ENCODE measurements at places on chromosomes 6 and 20. TPM values are rescaled to one million over a fixed set of nuclear protein-coding genes. Genes with fewer than 3 reads are reported as not detected.

COX7A2 gene
- 240 TPM for total RNA-seq

DNA sequence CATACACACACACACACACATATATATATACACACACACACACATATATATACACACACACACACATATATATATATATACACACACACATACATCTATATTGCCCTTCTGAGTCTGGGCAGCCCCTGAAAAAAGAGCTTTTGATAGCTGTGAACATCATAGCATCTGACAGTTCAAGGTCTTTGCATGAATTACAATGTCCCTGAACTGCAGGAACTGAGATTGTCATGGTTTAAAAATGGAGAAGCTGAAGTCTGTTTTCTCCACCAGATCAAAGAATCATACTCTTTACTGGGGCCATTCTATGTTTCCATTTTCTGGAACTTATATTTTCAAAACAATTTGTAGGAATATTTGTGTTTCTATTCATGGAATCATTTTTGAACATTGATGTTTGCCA, 189.8 kb downstream of the ZDHHC14 start:
- no peak for DNase-seq

DNA sequence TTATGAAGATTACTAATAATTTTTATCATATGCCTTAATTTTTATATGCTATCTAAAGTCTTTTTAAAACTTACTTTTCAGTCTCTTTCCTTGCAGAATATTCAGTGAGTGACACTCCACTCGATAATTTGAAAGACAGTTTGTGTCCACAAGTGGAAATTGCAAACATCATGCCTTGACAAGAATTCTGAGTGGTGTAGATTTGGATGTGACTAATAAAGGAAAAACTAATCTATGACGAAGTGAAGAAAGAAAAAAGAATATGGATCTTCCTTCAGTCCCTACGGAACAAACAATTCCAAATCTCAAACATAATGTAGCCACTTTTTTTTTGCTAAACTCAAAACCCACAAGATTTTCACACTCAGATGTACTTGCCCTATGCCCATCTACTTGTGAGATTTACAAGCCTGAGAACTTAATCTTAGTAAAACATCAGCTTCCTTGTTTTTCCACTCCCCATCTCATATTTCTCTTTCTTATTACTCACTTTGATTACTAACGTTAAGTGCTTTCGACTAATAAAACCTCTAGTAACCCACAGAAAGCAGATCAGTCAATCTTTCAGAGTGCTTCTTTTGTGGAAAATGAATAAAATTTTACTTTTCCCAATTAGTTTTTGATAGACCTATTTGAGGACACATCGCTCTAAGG, 1155.8 kb downstream of the GRIK2 start:
- DNase-seq, result no peak

PDYN gene
- total RNA-seq, result not detected

GRCh38 chr6:31686483-31686882, 5.6 kb upstream of the LY6G5C start:
- DNase-seq, result no peak

JPH2 gene
- 7.9 TPM for total RNA-seq

BRD2 gene
- 155 TPM for total RNA-seq

OR12D3 gene
- not detected for total RNA-seq

- DNase-seq, result no peak
Measured at GRCh38 chr6:27111743-27112142, 135.8 kb upstream of the PRSS16 start.

DNA sequence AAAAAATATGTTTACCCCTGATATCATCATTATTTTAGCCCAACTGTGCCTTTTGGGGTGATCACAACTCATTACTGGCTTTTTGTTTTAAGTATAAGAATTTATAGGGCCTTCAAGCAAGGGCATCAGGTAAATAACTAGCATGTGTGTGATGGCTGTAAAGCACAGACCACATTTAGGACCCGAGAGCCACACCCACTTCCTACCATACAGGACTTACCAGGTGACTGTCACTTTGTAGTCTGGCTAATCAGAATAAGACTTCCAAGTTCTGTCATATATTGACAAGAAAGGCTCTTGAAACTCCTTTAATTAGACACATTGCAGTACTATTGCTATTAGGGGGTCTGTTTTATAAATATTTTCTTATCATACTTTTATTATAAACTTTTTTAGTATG, 31.1 kb downstream of the TMEM242 start:
- no peak for DNase-seq

DNA sequence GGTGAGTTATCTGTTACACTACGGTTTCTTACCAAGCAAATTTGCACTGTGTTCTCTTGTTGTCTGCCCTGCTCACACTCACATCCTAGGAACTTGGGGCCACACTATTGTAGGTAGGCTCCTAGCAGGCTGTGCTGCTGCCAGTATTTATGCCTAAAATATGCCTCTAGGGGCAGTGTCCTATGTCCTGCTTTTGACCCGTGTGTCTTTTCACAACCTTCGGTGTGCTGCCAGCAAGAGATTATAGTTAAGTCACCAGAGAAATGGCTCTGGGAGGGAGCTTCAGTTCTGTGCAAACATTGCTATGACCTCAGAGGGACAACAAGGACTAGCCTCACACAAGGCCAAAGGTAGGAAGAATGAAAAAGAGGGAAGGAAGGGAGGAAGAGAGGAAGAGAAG, 8.9 kb upstream of the TAAR5 start:
- no peak for DNase-seq

GRCh38 chr6:152004896-152005295, 197.4 kb downstream of the ESR1 start:
- DNase-seq, result no peak

GRCh38 chr6:107506145-107506544, 16.2 kb downstream of the SOBP start:
- DNase-seq, result no peak

DNA sequence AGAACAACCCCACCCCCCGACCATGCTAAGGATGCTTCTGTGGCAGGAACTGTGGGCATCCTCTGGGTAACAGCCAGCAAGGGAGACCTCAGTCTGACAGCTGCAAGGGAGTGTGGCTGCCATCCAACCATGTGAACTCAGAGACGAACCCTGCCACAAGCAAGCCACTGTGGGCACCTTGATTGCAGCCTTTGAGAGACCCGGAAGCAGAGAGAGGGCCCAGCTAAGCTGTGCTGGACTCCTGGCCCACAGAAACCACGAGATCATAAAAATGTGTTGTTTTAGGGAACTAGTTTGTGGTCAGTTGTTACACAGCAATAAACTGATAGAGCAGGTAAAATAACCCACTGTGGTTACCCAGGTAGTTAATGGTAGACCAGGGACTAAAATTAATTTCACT, 414.6 kb downstream of the CDH26 start:
- DNase-seq, result no peak

DNA sequence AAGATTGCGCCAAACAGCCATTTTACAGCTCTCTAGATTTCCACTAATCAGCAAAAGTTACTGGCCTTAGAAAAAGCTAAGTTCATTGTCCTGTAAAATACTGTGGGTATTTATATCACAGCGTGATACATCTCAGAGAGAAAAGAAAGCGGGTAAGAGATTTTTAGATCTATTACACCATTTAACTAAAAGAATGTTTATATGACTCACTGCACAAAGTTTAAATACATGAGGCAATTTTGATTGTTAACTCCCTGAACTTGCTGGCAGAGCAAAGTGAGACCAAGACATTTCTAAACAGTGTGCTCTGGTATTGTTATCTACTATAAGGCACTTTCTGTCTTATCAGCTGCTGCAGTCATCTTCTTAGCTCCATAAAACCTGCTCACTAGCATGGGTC, 314.3 kb downstream of the EPHA7 start:
- no peak for DNase-seq

BPIFB1 gene
- total RNA-seq, result 0.67 TPM

DCDC2 gene
- total RNA-seq, result 5.3 TPM

SLC17A2 gene
- not detected for total RNA-seq

- no peak for DNase-seq
Measured at GRCh38 chr6:117496383-117496990, 14.0 kb downstream of the DCBLD1 start.

CTAGE9 gene
- total RNA-seq, result not detected

DNA sequence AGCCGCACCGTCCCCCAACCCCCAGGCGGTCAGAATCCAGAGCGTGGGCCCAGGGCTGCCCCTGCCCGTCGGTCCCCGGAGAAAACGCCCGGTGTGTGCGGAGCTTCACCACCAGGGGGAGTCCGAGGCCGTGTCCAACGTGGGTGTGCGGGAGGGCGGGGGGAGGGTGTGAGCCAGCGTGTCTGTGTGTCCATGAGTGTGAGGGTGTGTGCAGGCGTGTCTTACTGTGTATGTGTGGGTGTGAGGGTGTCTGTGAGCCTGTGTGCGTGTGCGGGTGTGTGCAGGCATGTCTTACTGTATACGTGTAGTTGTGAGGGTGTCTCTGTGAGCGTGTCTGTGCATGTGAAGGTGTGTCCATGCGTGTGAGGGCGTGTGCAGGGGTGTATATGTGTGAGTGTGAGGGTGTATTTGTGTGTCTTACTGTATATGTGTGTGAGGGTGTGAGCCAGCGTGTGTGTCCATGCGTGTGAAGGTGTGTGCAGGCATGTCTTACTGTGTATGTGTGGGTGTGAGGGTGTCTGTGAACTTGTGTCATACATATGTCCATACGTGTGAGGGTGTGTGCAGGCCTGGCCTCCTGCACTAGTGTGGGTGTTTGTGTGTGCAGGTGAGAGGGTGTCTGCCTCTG, 24.6 kb upstream of the GATA5 start:
- peak; percentile 89 for DNase-seq

COL21A1 gene
- 15.6 TPM for total RNA-seq

GRCh38 chr6:44388135-44388487, 605 bp downstream of the CDC5L start:
- no peak for DNase-seq

- no peak for DNase-seq
Measured at GRCh38 chr20:47487175-47487917, 14.3 kb upstream of the NCOA3 start.

SYCP2 gene
- 1.9 TPM for total RNA-seq

GRCh38 chr20:32522776-32523612, 62.1 kb downstream of the NOL4L start:
- no peak for DNase-seq

DNA sequence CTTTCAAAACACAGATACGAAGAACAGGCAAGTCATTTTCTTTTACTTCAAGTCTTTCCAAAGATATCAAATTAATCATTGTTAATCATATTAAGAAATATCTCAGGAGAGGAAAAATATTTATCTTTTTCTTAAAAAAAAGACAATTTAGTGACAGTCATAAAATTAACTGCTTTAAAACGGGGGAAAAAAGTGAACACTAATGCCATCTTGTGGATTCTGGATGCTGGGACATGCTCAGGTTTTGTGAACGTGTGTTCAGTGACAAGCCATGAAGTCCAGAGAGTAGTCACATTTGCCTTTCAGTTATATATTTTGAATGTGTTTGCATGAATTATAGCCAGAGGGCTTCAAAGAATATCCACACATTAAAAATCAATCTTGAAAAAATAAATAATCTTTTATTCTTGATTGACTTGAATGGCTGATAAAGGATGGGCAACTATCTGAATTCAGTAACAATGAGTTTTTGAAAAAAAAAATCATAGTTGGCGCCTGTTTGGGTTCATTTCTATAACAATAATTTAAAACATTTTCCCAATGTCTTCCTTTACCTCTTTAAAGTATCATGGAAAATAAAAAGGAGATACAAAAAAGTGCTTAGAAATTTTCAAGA, 74.7 kb upstream of the NOX3 start:
- no peak for DNase-seq

DNA sequence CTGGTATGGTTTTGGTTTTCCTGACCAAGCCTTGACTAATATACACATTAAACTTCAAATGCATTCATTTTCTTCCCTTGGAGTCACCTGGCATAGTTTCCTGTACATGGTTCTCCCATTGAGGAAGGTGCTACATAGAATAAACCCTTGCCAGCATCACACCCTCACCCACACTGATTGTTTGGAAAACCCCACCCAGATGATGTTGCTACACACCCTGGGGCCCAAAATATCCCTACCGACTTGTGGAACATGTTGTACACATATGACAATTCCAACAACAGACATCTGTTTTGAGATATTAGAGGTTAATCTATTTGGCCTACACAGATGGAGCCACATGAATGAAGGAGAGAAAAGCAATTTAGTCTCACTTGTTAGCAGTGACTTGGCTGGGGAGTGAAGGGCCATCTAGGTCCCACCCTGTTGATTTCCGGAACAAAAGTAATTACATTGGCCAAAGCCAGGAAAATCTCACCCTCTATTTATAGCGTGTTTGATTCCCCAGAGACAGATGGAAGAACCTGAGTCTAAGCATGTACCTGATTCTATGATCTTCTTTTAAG, 606.0 kb upstream of the BTBD3 start:
- no peak for DNase-seq

DNA sequence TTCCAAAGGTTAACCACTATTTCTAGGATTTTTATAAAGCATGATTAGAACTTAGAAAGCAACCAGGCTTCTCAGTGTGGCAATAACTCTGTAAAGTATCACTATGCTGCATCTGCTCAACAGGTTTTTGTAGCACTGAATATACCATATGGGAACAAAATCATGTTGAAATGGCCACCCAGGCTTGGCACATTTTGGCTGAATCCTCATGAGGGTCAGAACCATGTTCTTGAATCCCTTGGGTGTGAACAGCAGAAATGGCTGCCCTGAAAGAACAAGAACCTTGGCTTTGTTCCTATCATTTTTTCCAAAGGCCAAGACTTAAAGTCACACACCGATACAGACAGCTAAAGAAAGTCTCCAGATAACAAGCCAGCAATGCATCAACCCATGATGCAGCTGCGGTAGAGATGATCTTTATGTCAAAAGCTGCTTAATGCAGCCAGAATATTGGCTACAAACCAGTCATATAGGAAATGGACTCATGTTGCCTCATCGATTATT, 283.0 kb upstream of the NOX3 start:
- no peak for DNase-seq

DNA sequence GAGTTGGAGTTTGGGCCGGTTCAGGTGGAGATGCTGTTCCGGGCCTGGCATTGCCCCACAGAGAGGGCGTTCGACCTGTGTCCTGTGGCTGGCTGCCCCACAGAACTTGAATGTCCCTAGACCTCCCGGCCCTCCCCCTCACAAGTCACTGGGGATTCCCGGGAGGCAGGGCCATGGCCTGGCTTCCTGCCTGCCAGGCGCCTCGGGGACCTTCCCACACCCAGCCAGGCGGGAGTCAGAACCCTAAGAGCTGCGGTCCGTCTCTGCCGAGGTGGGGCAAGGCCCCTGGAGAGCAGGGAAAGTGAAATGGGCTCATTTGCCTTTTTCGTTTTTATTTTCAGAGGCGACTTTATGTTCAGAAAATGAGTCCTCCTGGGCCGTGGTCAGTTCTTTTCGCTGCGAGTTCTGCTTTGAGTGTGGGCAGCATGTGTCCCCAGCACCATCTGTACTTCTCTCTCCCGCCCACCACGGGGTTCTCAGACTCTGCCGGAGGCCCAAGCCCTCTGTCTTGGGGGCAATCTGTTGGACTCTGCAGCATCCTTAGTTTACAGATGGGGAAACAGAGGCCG, 8.5 kb downstream of the RBM38 start:
- no peak for DNase-seq

- DNase-seq, result no peak
Measured at GRCh38 chr6:10460096-10460495, 45.2 kb upstream of the TFAP2A start.

- no peak for DNase-seq
Measured at GRCh38 chr20:57830515-57830895, 120.7 kb upstream of the PMEPA1 start.

- no peak for DNase-seq
Measured at GRCh38 chr6:131547488-131547887, 25.5 kb upstream of the ARG1 start.

Data from upper lobe of right lung (tissue), 1 donor.